Foreskin keratinocyte (primary cell): ENCODE measurements at places on chromosomes 1 and 21. TPM values are rescaled to one million over a fixed set of nuclear protein-coding genes. Genes with fewer than 3 reads are reported as not detected.

Gene ACBD6
- 56.9 and 60.6 TPM in 2 replicates for total RNA-seq

DNA sequence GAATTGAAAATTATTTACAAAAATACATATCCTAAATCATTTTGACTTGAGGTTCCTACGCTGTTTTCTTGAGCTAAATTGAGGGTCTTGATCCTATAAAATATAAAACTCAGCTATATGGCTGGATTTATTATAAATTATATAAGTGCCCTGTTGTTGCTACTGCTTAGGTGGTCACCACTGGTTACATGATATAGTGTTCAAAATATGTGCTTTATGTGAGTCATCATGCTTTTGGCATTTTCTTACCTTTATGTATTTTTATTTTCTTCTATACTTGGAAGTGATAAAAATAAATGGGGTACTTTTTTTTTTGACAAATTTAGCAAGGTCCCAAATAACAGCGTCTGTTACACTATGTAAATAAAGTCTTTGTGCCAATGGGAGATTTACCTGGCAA is 31.1 kb upstream of the PTPRC start:
- peak; percentile 70 for DNase-seq

Gene SZT2
- 14.2 and 16.9 TPM in 2 replicates for total RNA-seq

- no peak for DNase-seq
Observed at GRCh38 chr1:157399984-157400382, 152.3 kb downstream of the FCRL5 start.

GRCh38 chr1:95058974-95059373 is 13.8 kb downstream of the ALG14 start:
- DNase-seq = no peak

DNA sequence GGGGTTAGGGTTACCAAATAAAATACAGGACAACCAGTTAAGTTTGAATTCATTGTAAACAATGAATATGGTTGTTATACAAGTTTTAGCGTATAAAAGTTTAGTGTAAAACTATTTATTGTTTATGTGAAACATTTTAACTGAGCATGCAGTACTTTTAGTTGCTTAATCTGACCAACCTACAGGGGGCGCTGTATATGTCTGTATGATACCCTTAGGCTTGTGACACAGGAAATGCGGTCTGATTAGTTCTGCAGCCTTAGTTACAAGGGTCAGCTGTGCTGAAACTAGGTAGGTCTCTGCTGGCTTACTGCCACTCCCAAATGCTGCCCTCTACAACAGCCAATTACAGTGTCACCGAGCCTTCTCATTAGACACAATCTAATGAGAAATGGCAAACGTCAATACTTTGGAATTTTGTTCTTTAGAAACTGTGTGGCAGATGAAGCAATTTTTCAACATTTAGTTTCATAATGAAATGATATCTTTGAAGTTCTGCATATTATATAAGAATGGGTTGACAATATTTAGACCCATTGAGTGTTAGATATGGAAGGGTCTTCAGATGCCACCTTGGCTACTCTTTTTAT is 56.2 kb downstream of the NTNG1 start:
- no peak for DNase-seq

Gene PIGM
- 2.7 and 2.9 TPM in 2 replicates for total RNA-seq

DNA sequence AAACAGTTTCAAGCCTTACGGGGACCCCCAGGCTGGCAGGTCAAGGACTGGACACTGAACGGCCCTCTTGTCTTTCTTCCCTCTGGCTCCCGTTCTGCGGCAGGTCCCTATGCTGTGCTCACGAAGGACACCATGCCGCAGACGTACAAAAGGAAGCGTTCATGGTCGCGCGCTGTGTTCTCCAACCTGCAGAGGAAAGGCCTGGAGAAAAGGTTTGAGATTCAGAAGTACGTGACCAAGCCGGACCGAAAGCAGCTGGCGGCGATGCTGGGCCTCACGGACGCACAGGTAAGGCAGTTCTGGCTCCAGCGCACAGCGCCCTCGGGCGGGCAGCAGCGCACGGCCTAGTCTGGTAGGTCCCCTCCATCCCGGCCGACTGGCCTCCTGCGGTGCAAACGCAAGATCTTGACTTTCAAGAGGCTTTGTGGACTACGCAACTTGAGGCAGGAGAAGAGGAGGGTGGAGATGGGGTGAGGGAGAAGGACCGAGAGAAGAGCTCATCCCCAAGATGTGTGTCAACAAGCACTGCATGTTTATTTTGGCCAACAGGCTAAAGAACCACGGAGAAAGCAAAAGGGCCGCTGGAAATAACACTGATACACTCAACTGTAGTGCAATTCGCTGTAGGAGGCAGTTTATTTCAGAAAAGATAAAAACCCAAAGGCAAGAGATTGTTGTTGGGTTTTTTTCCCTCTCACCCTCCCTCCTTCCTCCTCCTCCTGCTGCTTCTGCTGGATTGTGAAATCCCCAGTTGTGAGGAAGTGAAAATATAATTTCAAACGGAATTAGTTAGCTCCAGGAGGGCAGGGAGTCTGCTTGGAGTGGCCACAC is 3.0 kb downstream of the HLX start:
- DNase-seq = no peak

DNA sequence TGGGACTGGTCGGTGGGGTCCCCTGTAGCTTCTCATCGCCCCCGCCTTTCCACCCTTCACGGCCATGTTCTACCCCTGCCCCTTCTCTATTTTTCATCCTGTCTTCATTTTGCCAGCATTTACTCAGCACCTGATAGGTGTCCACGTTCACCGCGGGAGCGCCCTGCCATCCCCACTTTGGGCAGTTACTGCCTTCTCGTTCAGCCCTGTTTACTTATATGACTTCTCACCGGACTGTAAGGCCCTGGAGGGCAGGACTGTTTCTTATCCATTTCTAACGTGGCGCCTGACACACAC is 380 bp downstream of the MFN2 start:
- no peak for DNase-seq

Gene SPATC1L
- 7.8 and 8.9 TPM in 2 replicates for total RNA-seq

DNA sequence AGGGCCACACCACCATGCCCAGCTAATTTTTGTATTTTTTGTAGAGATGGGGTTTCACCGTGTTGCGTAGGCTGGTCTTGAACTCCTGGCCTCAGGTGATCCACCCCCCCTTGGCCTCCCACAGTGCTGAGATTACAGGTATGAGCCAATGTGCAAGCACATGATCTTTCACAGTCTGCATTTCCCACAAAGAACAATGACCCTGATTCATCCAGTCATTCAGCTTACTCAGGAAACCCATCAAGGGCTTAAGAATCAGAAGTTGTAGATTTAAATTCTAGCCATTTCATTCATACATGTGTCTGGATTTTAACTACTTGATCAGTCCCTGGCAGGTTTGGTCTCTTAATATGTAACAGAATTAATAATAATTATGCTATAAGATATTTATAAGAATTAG is 2065.7 kb downstream of the MRPL39 start:
- peak; percentile 1 for DNase-seq

Gene ERICH3
- total RNA-seq = not detected in 2 replicates
